Fibroblast of pulmonary artery (primary cell): ENCODE measurements at places on chromosomes 7 and 10.
A peak's percentile ranks its signal among the peaks of the same experiment; 100 is the strongest.

DNA sequence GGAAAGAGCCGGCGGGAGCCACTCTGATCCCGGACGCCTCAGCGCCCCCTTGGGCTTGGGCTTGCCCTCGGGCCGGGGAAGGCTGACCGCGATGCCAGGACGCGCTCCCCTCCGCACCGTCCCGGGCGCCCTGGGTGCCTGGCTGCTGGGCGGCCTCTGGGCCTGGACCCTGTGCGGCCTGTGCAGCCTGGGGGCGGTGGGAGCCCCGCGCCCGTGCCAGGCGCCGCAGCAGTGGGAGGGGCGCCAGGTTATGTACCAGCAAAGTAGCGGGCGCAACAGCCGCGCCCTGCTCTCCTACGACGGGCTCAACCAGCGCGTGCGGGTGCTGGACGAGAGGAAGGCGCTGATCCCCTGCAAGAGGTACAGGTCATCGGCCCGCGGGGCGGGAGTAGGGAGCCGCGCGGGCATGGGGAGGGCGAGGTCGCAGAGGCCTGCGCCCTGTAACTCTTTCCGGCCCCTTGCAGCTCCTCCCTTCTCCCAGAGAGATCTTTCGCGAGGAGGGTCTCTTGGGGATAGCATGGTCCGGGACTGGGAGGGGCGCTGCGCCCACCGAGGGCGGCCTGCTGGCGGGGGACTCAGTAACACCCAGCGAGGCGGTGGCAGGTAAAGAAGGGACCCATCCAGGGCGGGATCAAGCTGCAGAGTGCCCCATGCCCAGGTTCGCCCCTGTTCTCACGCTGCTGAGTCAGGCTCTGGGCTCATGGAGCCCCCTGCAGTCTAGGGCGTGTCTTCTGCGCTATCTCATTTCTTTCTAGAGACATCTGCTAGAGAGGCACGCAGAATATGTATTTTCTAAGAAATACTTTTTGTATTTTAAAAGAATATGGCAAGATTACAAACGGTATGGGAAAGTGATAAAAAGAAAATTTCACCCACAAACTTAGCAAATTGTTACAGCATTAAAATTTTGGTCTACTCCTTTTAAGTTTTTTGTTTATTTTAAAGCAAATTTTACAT, 687 bp downstream of the EPDR1 start:
- DNase-seq: no peak

DNA sequence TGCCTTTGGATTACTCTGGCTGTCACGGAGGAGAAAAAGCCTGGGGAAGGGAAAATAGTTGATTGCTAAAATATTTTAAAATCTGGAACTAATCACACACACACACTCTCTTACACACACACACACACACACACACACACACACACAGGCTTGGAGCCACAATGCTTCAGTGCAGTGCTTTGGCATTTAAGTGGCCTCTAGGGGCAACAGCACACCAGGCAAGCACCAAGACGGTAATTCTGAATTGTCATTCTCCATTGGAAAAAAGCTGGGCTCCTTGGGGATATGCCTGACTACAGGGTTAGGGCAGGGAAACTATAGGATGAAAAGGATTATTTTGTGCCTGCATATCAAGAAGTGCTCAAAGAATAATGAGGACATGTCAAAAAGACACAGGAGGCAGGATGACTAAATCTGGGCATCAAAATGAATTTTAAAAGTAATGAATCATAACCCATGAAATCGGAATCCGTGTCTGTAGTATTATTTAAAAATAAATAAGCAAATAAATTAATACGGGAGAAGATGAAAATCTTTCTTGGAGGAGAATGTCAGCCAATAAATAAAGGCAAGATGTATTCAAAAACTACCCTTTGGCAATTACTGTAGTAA, 30.4 kb upstream of the DDC start:
- DNase-seq: peak; percentile 76

DNA sequence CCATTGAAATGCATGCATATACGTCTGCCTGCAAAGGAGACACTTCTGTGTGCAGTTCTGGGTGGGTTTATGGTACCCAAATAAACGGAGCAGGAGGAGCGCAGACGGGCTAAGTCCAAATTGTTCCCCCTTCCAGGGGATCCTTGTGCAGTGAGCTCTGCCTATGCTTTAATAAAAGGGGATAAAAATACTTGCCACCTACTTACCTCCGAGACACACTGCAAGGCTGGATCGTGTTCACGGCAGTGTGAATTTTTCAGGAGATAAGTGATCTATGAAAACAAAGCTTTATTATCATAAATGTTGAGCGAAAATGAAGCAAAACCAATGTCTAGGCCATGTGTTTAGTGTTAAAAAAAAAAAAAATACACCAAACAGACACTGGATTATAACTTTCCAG, 308.8 kb upstream of the AOAH start:
- DNase-seq: no peak

DNA sequence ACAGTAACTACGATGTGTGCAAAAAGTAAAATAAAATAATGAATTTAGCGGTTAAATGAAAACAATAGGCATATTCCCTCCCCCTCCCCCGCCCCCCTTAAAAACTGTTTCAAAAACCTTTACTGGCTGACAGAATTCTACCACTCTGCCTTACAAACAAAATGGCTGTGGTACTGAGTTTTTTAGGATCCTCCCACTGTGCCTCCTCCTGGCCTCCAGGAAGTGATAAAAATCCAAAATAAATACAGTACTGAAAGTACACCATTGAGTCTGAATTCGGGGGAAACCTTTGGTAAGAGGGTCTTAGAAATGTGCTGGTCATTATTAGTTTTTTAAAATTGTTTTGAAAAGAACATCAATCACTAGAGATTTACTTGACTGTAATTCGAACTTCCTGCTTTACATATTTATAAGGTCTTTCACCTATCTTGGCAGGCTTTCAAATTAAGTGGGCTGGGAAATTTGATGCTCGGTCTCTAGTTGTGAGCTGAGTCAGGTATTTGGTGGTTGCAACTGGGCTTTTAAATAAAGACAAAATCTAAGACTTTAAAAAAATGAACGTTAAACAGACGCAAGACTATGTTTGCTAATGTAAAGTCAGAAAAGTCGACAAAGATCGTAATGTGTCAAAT, 32.5 kb upstream of the EPC1 start:
- peak; percentile 75 for DNase-seq

- no peak for DNase-seq
These were observed 215.5 kb downstream of the ACTR3B start for GRCh38 chr7:152975076-152975475.

DNA sequence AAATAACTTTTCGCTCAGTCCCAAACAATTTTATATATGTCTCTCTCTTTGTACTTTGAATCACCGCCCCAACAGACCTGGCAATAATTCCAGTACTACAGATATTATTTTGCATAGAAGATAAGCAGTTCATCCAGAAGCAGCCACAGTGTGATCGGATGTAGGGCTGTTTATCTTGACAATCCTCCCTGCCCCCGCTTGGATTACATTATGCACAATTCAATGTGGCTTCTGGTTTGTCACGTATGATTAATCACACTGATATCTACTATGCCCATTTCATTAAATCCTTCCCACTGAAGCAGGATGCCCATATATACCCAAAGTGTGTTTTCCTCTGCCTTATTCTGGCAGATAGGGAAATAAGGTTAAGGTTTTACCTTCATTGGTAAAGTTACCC, 115.2 kb downstream of the PDE1C start:
- no peak for DNase-seq

- DNase-seq: peak; percentile 47
These were observed 152.2 kb downstream of the CRPPA start for GRCh38 chr7:16268821-16269768.

DNA sequence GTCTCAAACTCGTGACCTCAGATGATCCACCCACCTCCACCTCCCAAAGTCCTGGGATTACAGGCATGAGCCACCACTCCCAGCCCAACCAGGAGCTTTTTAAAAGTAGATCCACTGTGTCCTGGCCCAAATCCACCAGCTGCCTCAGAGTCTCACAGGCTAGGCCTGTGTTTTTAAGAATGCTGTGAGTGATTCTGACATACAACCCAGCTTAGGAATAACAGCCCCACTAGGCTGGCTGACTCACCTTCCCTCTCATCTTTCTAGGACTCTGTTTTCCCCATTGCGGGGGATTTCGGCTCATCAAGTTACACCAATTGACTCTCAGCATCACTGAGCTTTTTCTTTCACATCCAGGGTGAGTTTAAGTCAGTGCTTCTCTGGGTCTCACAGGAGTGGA, 207.6 kb downstream of the SKIDA1 start:
- DNase-seq: peak; percentile 25

- peak; percentile 48 for DNase-seq
These were observed 108.6 kb downstream of the NSUN6 start for GRCh38 chr10:18542832-18543231.

- DNase-seq: no peak
These were observed 6.6 kb upstream of the PDLIM1 start for GRCh38 chr10:95297402-95297801.

GRCh38 chr7:5394264-5395105, 29.1 kb downstream of the TNRC18 start:
- no peak for DNase-seq

DNA sequence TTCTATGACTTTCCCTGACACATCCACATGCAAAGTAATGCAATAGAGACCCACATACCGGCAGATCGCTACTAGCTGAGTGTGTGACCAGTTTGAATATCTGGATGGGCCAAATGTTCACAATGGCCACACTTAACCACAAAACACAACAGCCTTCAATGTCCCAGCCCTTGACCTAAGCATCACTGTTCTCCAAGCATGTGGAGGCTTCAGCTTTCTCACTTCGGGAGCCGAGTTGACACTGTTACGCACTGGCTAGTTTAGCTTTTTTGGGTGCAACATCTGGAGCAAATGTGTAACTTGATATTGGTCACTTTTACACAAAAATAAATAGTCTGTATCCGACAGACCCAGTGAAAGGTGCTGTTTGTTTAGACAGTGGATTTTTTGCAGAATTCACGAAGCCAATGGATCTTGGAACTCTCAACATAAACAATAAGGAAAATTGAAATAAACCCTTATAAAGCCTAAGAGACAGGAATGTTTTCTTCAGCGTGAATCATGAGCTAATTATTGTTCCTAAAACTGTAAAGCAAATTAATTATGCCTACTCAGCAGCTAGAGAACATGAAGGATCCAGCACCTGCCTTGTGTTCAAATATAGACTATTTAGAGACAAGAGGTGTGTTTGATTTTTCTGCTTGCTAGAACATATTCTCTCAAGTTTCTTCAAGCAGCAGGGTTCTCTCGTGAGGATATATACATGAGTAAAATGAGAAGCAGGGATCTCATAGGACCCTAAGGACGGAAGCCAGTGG, 117.6 kb upstream of the JCAD start:
- DNase-seq: no peak

DNA sequence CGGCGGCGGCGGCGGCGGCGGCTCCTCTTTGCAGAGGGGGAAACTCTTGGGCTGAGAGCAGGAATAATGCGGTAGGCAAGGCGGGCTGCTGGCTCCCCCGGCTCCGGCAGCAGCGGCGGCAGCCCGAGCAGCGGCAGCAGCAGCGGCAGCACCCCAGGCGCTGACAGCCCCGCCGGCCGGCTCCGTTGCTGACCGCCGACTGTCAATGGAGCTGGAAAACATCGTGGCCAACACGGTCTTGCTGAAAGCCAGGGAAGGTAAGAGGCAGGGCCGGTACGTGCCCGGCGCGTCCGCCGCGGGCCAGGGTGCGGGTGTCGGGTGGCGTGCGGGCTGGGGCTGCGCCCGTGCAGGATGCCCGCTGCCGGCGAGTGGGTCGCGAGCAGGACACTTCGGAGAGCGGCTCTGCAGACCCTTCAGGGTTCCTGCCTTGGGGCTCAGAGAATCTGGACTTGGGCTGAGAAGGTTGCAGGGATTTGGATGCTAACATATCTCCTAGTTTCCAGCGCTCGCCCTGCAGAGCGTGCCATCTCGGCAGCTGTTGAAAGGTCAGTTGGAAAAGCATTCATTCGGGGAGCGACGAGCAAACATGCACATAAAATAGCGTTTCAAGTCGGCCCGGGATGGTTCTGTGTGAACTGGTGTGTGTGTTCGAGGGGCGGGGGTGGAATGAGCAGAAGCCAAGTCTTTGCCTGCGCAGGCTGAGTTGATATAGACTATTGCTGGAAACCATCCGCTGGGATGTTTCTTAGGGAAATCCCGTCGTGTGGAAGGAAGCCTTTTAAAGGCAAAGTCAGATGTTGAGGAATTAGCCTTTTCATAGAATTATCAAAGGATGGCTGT, 562 bp downstream of the GRK5 start:
- peak; percentile 73 for DNase-seq

GRCh38 chr7:8881916-8882315, 448.5 kb downstream of the NXPH1 start:
- DNase-seq: no peak

- DNase-seq: no peak
These were observed 59.3 kb upstream of the BMPER start for GRCh38 chr7:33845991-33846509.

DNA sequence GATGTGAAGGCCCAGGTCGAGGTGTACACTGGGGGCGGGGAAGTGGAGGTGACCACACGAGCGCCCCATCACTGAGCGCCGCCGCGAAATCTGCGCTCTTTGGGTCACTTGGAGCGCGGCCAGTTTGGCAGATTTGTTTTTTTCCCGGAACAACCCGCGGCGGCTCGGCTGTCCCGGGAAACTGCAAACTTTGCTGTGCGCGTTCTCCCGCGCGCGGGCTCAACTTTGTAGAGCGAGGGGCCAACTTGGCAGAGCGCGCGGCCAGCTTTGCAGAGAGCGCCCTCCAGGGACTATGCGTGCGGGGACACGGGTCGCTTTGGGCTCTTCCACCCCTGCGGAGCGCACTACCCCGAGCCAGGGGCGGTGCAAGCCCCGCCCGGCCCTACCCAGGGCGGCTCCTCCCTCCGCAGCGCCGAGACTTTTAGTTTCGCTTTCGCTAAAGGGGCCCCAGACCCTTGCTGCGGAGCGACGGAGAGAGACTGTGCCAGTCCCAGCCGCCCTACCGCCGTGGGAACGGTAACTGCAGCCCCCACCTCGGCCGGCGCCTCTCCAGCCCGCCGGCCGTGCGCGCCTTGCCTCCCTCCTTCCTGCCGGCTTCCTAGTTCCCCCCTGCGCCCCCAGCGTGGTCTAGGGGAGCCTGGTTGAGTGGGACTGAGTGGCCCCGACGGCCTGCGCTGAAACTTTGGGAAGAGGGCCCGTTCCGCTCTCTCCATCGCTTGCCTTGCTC, at the start of gene CASP7:
Gene CASP7 (plus strand): TSS at position 450 of the 727 bp plus-strand sequence. CDS start 17,582 bp downstream, outside the sequence.
- DNase-seq: peak; percentile 74

DNA sequence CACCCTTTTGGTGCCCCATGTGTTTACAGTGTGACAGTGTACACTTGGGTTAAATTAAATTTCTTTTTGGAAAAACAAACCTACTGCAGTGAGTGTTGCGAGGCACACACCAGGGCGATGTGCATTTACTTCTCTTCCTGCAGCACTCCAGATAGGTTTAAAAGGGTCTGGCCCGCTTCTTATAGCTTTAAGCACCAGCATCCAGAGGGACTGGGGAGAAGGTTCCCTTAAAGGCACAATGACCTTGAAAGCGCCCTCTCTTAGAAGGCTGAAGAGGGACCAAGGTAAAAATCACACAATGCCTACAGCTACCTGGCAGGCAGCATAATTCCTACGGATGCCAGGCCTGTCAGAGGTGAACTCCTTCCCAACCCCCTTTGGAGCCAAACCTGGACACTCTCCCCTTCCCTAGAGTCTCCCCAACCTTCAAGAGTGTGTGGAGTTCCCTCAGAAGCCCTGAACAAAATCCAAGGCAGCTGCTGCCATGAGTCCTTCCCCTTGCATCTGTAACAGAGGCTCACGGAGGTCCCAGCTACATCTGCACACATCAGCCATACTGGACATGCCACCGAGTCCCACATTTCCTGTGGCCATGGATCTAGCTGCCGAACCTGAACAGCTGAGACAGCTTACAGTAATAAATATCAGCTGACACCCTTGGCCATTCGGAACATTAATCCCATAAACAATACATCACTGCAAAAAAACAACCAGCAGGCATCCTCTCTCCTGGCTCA, 33.2 kb downstream of the TRIM8 start:
- DNase-seq: no peak

GRCh38 chr7:45563941-45564461, 10.2 kb upstream of the ADCY1 start:
- DNase-seq: no peak
